H9 (cell line): ENCODE measurements at places on chromosomes 6 and 20. TPM values are rescaled to one million over a fixed set of nuclear protein-coding genes. Genes with fewer than 3 reads are reported as not detected.

DNA sequence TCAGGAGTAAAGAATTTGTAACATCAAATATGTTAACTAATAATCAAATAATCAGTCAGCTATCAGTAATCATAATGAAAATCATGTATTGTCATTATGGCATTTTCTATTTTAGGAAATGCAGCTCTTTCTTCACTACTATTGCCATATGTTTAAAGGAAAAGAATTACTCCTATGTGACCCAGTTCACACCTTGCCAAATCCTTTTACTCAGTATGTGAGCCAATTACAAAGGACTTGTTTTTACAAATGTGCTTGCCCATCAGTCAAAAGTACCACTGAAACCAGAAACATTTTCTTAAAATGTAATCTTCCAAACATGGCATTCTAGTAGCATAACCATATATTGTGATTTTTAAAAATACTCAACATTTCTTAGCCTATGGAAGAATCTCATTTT is 63.6 kb downstream of the NCOA7 start:
- no peaks in the 10 kb centered on the region for H3K36me3 ChIP-seq
- H3K27me3 ChIP-seq = no peaks in the 10 kb centered on the region
- DNase-seq = no peak
- H3K4me1 ChIP-seq = no peaks in the 10 kb centered on the region
- no peak overlapping the region for H3K4me3 ChIP-seq

DNA sequence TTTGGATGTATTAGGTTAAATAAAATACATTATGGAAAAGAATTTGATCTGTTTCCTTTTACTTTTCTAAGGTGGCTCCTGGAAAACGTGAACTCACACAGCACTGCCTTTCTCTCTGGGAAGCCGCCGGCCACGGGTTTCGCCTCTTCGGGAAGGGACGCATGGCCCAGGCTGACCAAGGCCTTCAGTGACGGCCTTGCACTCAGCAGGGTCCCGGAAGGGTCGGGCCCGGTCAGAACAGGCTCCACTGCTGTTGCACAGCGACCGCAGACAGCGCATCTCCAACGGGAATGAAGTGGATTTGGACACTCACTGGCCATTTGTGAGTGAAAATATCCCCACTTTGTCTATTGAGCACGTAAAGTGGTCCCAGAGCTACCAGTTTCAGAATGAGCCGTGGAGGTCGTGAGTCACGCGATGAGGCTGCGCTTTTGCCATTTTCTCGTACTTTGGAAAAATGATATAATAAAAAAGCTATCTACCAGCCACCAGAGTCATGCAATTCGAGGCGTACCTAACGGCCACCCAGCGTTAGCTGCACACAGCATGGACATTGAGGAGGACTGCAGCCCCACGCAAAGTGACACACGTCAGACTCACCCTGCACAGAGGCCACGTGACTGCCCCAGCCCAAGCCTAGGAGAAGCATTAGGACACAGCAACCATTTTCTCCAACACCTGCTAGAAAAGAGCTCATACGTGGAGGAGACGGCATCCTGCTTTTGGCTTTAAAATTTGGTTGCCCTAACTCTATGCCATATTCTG is 244.3 kb downstream of the TTLL2 start:
- H3K27ac ChIP-seq = no peak overlapping the region
- no peaks in the 10 kb centered on the region for H3K36me3 ChIP-seq
- no peak for DNase-seq
- H3K4me1 ChIP-seq = no peaks in the 10 kb centered on the region; the same call in 1 of the 2 replicates
- H3K4me3 ChIP-seq = no peak overlapping the region

- H3K4me1 ChIP-seq = peaks cover 3% of the 10 kb centered on the region; the same call in 1 of the 2 replicates
- H3K36me3 ChIP-seq = no peaks in the 10 kb centered on the region; the same call in 2 of the 3 replicates
- no peaks in the 10 kb centered on the region for H3K27me3 ChIP-seq
- H3K4me3 ChIP-seq = no peak overlapping the region
- no peak overlapping the region for H3K27ac ChIP-seq
Measured at GRCh38 chr6:69974193-69974592, 107.8 kb downstream of the COL19A1 start.

DNA sequence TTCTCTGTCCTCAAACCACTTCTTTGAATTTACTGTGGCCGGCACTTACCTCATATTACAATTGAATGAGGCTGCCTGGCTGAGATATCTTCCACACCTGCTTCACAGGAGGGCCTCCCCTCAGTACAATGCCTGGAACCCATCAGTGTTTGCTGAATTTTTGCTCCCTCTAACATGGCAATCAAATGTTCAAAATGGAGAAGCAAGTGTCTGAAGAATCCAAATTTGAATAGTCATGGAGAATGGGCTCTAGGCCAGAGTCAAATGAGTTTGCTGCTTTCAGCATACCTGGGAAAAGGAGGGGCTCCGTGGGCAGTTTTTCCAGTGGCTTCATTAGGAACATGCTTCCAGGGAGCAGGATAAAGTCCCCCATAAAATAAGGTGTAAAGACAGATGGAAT is 564.8 kb downstream of the UTRN start:
- H3K4me1 ChIP-seq = no peaks in the 10 kb centered on the region; the same call in 1 of the 2 replicates
- no peaks in the 10 kb centered on the region for H3K27me3 ChIP-seq
- peaks cover 21% of the 10 kb centered on the region for H3K36me3 ChIP-seq
- no peak overlapping the region for H3K27ac ChIP-seq
- no peak for DNase-seq

DNA sequence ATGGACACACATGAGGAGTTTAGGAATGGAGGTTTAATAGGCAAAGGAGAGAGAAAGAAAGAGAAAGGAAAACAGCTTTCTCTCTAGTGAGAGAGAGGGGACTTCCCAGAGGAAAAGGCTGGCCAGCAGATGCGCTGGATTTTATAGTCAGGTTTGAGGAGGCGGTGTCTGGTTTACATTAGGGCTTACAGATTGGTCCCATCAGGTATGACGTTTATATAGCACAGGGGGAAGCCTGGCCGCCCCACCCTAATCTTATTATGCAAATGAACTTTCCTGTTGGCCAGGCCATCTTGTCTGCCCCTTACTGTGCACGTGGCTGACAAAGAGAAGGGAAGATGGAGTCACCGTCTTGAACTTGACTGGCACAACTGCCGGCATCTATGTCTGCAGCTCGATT is 86.6 kb upstream of the QKI start:
- no peak overlapping the region for H3K27ac ChIP-seq
- H3K4me3 ChIP-seq = no peak overlapping the region
- DNase-seq = no peak
- peaks cover 10% of the 10 kb centered on the region for H3K36me3 ChIP-seq
- H3K4me1 ChIP-seq = no peaks in the 10 kb centered on the region

Gene SLC22A16
- total RNA-seq = not detected in 2 replicates

Gene NKX2-2
- 0.11 TPM in 1 of 2 replicates, not detected in the other for total RNA-seq

Gene GSTA3
- not detected in 2 replicates for total RNA-seq

GRCh38 chr6:169428532-169428931 is 174.9 kb upstream of the THBS2 start:
- H3K27ac ChIP-seq = no peak overlapping the region
- H3K36me3 ChIP-seq = peaks cover 37% of the 10 kb centered on the region
- no peak overlapping the region for H3K4me3 ChIP-seq
- no peaks in the 10 kb centered on the region for H3K27me3 ChIP-seq

GRCh38 chr6:111763381-111763780 is 109.9 kb downstream of the FYN start:
- H3K27ac ChIP-seq = no peak overlapping the region
- no peaks in the 10 kb centered on the region for H3K27me3 ChIP-seq
- H3K4me1 ChIP-seq = peaks cover 20% of the 10 kb centered on the region; the same call in 1 of the 2 replicates
- DNase-seq = no peak
- H3K4me3 ChIP-seq = no peak overlapping the region

- H3K27me3 ChIP-seq = no peaks in the 10 kb centered on the region
- H3K4me1 ChIP-seq = no peaks in the 10 kb centered on the region
- H3K36me3 ChIP-seq = no peaks in the 10 kb centered on the region
- peak; percentile 39 for DNase-seq
- no peak overlapping the region for H3K4me3 ChIP-seq
Measured at GRCh38 chr6:130457605-130458004, 91.8 kb downstream of the TMEM200A start.

Gene PCSK2
- total RNA-seq = 1.5 and 2.8 TPM in 2 replicates

GRCh38 chr6:33677143-33677660 is 34.3 kb downstream of the UQCC2 start:
- no peak overlapping the region for H3K27ac ChIP-seq
- DNase-seq = no peak
- no peak overlapping the region for H3K4me3 ChIP-seq
- no peaks in the 10 kb centered on the region for H3K27me3 ChIP-seq
- no peaks in the 10 kb centered on the region for H3K4me1 ChIP-seq

- H3K4me3 ChIP-seq = peak overlapping the region; percentile 28
- H3K36me3 ChIP-seq = peaks cover 15% of the 10 kb centered on the region
- H3K27ac ChIP-seq = no peak overlapping the region
- H3K4me1 ChIP-seq = peaks cover 5% of the 10 kb centered on the region; the same call in 1 of the 2 replicates
- H3K27me3 ChIP-seq = no peaks in the 10 kb centered on the region
- DNase-seq = peak; percentile 58
Measured at GRCh38 chr6:25449774-25450173, 170.6 kb downstream of the CARMIL1 start.

DNA sequence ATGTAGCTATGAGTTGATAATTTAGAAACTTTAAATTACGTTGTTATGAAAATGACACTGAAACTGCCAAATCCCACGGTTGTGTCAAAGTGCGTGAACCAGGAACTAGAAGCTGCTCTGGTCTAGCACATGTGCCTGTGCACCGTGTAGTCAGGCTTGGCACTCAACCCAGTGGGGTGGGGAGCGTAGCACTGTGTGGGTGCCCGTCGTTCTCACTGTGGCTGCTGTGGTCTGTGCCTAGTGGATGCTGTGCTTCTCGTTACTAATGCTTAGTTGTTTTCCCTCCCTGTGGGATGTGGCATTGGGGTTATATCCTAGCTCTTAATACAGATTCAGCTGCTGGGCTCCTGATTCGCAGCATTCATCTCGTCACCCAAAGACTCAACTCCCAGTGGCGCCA is 46.2 kb upstream of the ADIG start:
- H3K27me3 ChIP-seq = no peaks in the 10 kb centered on the region
- no peak overlapping the region for H3K27ac ChIP-seq
- H3K4me3 ChIP-seq = no peak overlapping the region

Gene FKBP1C
- total RNA-seq = 0.52 and 1.2 TPM in 2 replicates

DNA sequence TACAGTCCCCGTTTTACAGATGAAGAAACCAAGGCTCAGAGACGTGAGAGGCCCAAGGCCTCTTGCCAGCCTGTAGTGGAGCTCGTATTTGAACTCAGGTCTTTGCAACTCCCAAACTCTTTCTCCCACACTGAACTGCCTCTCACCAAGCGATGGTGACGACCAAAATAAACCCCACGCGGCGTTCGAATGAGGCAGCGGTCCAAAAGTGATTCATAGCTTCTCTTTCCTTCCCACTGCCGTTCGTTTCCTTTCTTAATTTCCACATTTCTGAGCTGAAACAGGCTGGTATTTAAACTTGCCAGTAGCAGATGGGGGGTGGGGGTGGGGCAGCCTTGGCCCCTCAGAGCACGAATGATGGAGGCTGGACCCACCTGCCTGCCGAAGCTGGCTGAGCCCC is 252.9 kb upstream of the KCNG1 start:
- H3K36me3 ChIP-seq = no peaks in the 10 kb centered on the region
- H3K27me3 ChIP-seq = no peaks in the 10 kb centered on the region; the same call in 1 of the 2 replicates
- H3K4me1 ChIP-seq = no peaks in the 10 kb centered on the region
- no peak for DNase-seq
